ENCODE measurements at places on chromosomes 3 and 15.

GRCh38 chr15:81394603-81395002 lies 20.6 kb upstream of the TMC3 start:
- DNase-seq = no peak

DNA sequence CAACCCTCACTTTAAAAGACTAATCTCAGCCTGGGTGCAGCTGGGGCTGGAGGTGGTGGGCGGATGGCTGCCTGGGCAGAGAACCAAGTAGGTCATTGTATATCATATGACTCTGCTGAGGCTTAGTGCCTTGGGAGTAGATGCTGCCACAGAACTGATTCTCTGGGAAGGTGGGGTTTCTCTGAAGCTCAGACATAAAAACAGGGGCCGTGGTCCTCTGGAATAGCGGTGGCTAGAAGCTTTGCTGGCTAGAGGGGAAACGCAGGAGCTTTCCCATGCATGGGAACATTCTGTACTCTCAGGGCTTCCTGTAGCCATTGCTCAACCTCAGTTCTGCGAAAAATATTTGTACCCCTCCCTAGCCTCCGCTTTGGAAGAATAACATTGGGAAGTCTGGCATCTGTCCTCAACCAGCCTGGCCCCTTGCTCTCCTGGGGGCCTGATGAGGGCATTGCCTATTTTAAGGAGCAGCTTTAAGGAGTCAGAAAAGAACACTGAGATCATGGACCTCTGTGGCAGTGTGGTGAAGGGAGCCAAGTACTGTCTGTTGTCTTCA lies 14.7 kb downstream of the TIMP4 start:
- DNase-seq = no peak

- peak; percentile 81 for DNase-seq
These were observed 74.9 kb downstream of the RAD18 start for GRCh38 chr3:8888301-8888915.

DNA sequence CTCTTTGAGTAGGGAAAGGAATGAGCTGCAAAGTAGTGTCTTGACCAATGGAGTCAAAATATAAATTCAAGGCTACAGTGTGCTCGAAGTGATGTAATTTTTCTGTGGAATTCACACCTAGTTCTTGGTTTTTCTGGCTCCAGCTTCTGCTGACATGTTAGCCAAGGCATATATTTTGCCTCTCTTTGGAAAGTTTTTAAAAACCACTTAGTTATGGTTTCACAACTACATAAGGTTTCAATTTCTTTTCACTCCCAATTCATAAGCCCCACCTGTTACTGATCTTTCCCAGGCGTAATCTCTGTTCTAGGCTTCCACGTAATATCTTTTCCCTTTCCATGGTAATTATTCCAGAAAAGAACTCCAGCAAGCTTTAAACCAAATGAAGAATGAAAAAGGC lies 46.9 kb downstream of the GADL1 start:
- no peak for DNase-seq

- no peak for DNase-seq
These were observed 69.1 kb upstream of the XCR1 start for GRCh38 chr3:46096336-46096735.
